Omental fat pad (tissue), 4 donors: ENCODE measurements at places on chromosomes 2 and 18.

GRCh38 chr2:172395503-172395902 lies 31.9 kb upstream of the ITGA6 start:
- DNase-seq = no peak

DNA sequence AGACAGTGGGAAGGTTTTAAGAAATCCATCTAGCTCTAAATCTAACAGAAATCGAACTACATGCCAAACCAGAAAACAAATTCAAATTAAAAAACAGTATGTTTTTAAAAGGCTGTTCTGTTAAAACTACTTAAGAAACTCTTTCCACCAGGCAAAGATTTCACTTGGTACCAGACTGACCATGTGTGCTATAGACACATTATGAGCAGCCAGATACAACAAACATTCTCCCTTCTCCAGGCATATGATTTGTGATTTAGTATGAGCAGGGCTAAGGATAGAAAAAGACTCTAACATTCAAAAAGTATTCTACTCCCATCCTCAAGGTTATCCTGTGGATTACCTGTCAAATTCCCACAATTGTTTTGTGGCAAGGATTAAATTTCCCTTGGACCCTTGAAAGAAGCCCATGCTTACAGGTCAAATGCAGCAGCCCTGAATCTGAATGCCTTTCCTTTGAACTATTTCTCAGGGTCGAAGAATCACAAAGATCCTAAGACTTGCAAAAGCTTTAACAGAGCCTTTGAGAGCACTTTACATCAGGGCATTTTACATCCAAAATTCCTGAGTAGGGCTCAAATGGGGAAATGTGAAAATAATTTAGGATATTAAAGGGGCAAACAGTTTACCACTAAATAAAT lies 42.5 kb upstream of the TTC32 start:
- no peak for DNase-seq

GRCh38 chr18:51610481-51610880 lies 413.0 kb upstream of the MEX3C start:
- DNase-seq = no peak

GRCh38 chr2:74493546-74493945 lies 5.9 kb downstream of the LBX2 start:
- DNase-seq = no peak

GRCh38 chr2:60966507-60967405 lies 50.8 kb upstream of the PEX13 start:
- no peak for DNase-seq

- no peak for DNase-seq
These were observed 9.7 kb upstream of the ECEL1 start for GRCh38 chr2:232497348-232497747.

- no peak for DNase-seq
These were observed 301.6 kb upstream of the CDH20 start for GRCh38 chr18:61031626-61032025.

- DNase-seq = no peak
These were observed 141.0 kb downstream of the RPIA start for GRCh38 chr2:88832311-88832991.

- no peak for DNase-seq
These were observed 709.1 kb upstream of the CHAC2 start for GRCh38 chr2:53058526-53058925.

DNA sequence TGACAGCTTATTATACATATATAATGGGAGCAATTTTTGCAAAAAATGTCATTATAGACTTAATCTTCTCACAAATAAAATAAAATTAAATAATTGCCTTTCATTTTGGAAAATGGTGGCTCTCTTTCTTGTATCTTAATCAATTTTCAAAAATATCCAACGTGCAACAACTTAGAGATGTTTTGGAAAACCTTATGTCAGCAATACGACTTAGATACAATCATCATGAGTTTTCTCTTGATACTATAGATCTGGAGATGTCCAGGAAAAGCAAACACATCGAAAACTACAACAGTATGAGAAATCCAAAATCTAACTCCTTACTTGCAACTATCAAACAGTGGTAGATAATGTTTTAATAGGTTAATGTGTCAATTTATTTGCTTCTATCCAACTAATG lies 1529.0 kb downstream of the LRP1B start:
- no peak for DNase-seq

DNA sequence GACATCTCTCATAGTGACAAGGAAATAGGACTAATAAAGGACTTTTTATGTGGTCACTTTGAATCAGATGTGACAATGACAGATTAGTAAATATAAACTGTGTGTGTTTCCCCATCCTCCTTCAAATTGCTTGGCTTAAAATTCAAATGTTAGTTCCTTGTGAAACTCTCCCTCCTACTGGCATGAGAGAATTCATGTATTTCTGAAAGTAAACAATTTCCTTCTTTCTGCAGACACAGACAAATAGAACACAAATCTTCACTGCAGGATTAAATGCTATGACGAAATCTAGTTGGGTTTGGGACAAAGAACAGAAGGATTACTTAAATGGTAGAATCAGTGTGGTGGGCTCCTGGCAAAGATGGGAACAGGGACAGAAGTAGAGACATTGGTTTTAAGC lies 328.7 kb upstream of the FAM98A start:
- no peak for DNase-seq

- DNase-seq = no peak
These were observed 102.2 kb downstream of the OSBPL6 start for GRCh38 chr2:178296394-178297090.

- DNase-seq = no peak
These were observed 109.4 kb upstream of the TMEM200C start for GRCh38 chr18:6004683-6005082.

- DNase-seq = no peak
These were observed 46.8 kb upstream of the FZD5 start for GRCh38 chr2:207816546-207816945.

GRCh38 chr2:236935083-236935482 lies 150.6 kb upstream of the COPS8 start:
- no peak for DNase-seq

- DNase-seq = no peak
These were observed 458.6 kb downstream of the EIPR1 start for GRCh38 chr2:2919026-2919425.

DNA sequence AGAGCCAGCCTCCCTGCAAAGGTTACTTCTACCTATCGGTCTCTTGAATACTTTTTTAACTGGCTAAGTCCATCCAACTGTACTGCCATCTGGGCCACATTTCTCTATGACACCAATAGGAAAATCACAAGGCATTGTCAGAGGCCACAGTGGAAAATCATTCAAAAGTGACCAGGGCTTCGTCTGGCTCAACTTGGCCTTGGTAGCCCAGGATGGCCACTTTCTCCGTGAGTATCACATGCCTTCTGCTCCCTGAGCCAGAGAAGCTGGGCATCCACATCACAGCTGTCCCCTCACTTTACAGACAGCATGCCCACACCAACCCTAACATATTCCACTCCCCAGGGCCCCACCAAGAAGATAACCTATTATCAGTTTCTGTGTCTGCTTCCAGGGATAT lies 5.8 kb downstream of the CIB4 start:
- no peak for DNase-seq

DNA sequence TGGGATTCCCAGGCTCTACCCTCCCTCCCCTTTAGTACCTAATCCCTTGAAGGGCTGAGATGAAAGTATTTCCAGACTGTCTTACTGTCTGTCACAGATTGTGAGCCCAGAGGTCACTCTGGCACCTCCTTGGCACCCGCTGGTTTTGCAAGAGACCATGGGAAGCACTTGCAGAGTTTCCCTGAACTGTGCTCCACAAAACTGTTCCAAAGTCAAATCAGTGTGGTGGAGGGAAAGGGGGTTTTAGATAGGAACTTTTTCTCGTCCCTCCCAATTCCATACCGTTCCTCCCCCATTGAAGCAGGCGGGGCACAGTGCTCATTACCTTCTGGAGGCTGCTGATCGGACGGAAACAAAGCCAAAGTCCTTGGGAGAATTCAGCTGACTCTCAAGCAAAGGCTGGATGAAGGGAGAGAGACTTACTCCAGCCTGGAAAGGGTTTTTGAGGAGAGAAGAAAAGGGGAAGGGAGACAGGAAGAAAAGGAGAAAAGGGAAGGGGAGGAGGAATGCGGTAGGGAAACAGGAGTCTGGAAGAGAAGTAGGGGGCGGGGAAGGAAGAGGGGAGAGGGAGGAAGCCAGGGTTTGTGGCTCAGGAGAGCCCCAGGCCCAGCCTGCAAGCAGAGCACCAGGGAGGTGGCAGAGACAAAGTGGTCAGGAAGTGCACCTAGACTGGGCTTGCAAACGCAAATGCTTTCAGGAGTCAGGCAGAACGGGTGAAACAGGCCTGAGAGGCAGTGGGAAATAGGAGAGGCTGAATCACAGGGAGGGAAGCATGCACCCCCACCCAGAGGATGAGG lies 88.4 kb upstream of the SP3 start:
- DNase-seq = no peak

- DNase-seq = peak; percentile 59
These were observed 52.5 kb upstream of the MCFD2 start for GRCh38 chr2:46967990-46968647.

DNA sequence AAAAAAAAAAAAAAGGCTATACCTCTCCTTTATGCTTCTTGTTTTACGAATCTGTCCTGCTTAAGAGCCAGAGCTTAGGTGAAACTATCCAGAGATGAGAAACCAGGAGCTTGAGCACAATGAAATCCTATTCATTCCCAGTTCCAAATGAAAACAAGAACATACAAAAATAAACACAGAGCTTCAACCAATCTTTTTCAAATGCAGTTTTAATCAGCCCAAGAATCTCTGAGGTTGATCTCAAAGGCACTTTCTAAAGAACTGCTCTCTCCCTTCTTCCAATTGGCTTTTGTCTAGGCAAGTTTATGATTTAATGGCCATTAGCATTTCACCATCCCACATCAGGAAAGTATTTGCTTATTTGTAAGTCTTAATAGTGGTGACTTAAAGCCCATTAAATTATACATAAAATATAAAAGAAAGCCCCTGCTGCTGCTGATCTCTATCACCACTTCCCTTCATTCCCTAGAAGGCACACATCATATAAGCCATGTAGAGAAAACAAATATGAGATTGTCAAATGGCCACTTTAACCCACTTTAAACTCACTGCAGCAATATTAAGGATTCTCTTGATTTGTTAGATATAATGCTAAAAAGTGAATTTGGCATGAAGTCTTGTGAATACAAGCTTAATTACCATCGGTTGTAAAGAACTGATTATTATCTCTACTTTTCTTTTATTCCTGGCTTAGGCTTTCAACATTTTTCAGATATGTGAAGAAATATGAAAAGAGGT lies 29.3 kb upstream of the SCN9A start:
- DNase-seq = no peak

DNA sequence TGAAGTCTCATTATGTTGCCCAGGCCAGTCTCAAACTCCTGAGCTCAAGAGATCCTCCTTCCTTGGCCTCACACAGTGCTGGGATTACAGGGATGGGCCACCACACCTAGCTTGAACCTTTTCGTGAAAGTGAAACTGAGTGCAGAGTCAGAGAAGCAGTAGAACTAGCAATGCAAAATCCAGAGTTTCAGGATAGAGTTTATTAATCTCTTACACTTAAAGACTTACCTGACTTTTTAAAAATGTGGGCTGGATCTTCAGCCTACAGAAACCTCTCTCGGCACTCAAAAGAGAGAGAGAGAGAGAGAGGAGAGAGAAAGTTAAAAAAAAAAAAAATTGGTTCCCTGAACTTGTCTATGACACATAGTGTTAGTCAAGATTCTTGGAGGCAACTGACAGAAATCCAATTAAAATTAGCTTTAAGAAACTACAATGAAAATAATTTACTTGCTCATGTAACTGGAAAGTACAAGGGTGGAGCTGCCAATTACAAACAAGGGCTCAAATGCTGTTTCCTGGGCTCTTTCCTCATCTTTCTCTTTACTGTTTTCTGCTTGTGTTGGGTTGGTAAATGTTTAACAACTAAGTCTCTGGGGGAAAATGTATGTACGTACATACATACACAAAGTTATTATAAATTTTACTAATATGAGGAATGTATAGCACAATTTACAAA lies 98.1 kb upstream of the CERS6 start:
- no peak for DNase-seq

- no peak for DNase-seq
These were observed 17.2 kb downstream of the TET3 start for GRCh38 chr2:74001781-74002504.

DNA sequence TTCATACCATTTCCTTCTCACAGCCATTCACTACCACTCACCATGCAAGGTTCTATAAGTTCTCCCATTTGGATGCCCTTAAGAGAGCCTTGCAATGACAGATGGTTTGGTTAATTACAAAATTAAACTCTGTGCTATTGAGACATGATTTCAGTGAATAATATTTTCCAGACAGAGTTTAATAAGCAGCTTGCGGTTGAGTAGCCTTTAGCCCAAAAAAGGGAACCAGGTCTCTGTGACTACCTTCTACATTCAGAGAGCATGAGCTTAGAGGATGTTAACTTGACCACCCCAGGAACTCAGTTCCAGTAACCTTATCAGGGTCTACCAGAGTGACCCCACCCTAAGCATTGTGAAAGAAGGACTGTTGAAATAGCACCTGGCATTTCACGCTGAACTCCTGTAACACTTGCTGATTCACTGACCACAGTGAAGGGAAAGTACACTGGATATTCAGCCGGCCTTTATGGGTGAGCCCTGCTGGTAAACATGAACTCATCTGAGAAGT lies 1173.1 kb upstream of the ZEB2 start:
- peak; percentile 27 for DNase-seq

DNA sequence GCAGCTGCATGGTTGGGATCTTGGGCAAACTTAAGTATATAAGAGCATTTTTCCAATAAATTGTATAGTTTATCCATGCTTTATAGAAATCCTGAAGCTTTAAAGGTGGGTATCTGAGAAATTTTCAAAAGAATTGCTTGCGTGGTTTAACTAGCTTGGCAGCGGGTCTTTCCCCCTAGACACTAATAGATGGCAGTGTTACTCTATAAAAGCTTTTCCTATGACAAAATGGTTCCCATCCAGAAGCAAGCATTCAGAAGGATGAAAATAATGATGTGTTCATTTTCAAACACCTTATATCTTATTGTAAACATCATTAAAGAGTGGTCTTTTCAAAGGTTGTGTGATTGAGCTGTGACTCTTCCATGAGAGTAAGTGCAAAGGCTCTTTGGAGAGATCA lies 45.9 kb downstream of the KDM3A start:
- DNase-seq = no peak

- no peak for DNase-seq
These were observed 13.2 kb downstream of the MAP4K4 start for GRCh38 chr2:101710471-101711318.

GRCh38 chr18:8799596-8800441 lies 94.5 kb downstream of the MTCL1 start:
- DNase-seq = no peak

DNA sequence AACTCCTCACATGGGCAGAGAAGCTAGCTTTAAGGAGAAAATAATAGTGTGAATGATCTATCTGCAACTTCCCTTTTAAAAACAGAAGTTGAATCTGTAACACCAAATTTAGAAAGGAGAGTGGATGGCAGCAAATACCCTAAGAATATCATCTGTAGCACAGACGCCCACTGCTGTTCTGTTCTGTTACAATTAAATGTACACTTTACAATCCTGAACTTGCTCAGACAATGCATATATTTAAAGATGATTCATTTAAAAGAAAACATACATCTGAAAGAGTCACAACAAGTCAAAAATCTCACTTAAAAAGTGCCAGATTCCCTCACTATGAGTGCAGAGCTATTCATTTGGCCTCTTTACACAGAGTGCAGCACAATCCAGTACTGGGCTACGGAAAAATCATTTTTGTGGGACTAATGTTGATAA lies 8.0 kb upstream of the SERTAD2 start:
- DNase-seq = no peak
